ENCODE measurements at places on chromosomes 7 and 10. TPM values are rescaled to one million over a fixed set of nuclear protein-coding genes. Genes with fewer than 3 reads are reported as not detected.

CYP2C19 gene
- not detected for total RNA-seq

TRIM24 gene
- total RNA-seq = 11.2 TPM

VGF gene
- 0.16 TPM for total RNA-seq

WBP1L gene
- 113 TPM for total RNA-seq

ZWINT gene
- total RNA-seq = 3.6 TPM

MRC1 gene
- not detected for total RNA-seq

PARD3 gene
- 45.8 TPM for total RNA-seq

IFRD1 gene
- 45.8 TPM for total RNA-seq

FGFR2 gene
- 23.0 TPM for total RNA-seq

IKZF1 gene
- not detected for total RNA-seq

Measured in hair follicle dermal papilla cell (primary cell).